ENCODE measurements at places on chromosomes 16 and 17.

DNA sequence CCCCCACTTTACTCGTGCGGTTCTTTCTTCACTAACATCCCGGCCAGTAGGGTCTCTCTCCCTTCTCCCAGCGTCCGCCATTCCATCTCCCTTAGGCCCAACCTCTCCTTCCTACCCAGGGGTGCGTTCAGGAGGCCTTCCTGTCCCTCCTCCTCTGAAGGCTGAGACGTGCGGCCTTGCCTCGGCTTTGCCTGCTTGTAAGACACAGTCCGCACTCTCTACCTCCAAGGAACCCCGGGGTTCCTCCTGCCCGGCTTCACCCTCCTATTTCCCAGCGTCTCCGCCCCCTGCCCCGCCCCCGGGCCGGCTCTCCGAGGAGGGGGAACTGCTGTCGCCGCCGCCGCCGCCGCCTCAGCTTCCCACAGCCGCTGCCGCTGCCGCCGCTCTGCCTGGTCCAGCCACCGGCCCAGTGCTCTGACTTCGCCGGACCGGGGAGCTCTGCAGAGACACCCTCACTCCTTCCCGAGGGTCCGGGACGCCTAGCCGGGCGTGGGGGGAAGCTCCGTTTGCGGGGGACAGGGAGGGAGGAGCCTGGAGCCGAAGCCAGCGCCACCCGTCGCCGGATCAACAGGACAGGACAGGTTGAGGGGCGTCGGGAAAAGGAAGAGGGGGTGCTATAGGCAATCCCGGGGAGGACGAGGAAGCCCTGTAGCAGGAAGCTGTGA lies 1.2 kb upstream of the FGF11 start:
- DNase-seq: no peak

GRCh38 chr17:64037802-64038201 lies 17.4 kb upstream of the ICAM2 start:
- DNase-seq: no peak

DNA sequence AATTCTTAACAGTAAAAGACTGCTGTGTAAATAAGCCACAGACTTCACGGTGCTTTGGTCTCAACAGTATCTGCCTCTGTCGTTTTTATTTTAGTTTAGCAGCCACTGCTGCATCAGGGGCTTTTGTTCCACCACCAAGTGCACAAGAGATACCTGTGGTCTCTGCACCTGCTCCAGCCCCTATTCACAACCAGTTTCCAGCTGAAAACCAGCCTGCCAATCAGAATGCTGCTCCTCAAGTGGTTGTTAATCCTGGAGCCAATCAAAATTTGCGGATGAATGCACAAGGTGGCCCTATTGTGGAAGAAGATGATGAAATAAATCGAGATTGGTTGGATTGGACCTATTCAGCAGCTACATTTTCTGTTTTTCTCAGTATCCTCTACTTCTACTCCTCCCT lies 7.9 kb downstream of the HERPUD1 start:
- DNase-seq: no peak

DNA sequence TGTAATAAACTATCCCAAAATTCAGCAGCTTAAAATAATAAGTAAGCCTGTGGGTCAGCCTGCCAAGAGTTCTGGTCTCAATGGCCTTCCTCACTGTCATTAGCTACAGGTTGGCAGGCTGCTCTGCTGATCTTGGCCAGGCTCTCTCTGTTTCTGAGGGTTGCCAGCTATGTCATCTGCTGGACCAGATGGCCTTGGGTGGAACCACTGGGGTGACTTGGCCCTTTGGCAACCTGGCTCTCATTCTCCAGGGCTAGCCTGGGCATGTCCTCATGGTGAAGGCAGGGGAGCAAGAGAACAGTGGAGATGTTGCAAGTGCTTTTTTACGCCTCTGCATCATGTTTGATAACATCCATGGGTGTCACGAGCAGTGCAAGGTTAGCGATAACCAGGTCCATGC lies 13.9 kb downstream of the ITGAM start:
- DNase-seq: no peak

GRCh38 chr16:81520151-81520470 lies 75.5 kb downstream of the CMIP start:
- no peak for DNase-seq

Data from stimulated activated CD8-positive, alpha-beta memory T cell treated with anti-CD3 and anti-CD28 coated beads, Interleukin-12 subunit alpha, Interleukin-12 subunit beta, amount 100 ng/mL, for 1 hour (primary cell).